ENCODE measurements at places on chromosomes 16 and 17. TPM values are rescaled to one million over a fixed set of nuclear protein-coding genes. Genes with fewer than 3 reads are reported as not detected.

GRCh38 chr17:45852535-45853297 is 8.0 kb downstream of the SPPL2C start:
- peak; percentile 13 for DNase-seq
- H3K27ac ChIP-seq, result no peak overlapping the region
- H3K27me3 ChIP-seq, result no peaks in the 10 kb centered on the region
- H3K4me3 ChIP-seq, result no peak overlapping the region

GRCh38 chr16:30942426-30942806 is 6.5 kb upstream of the ORAI3 start:
- H3K36me3 ChIP-seq, result no peaks in the 10 kb centered on the region
- no peak for DNase-seq
- H3K27ac ChIP-seq, result peak overlapping the region; percentile 44
- H3K4me3 ChIP-seq, result no peak overlapping the region

- peaks cover 12% of the 10 kb centered on the region for H3K4me1 ChIP-seq
- H3K36me3 ChIP-seq, result no peaks in the 10 kb centered on the region
- H3K27ac ChIP-seq, result no peak overlapping the region
- no peak overlapping the region for H3K4me3 ChIP-seq
- DNase-seq, result no peak
Observed at GRCh38 chr17:66268247-66268927, 34.0 kb upstream of the PRKCA start.

DNA sequence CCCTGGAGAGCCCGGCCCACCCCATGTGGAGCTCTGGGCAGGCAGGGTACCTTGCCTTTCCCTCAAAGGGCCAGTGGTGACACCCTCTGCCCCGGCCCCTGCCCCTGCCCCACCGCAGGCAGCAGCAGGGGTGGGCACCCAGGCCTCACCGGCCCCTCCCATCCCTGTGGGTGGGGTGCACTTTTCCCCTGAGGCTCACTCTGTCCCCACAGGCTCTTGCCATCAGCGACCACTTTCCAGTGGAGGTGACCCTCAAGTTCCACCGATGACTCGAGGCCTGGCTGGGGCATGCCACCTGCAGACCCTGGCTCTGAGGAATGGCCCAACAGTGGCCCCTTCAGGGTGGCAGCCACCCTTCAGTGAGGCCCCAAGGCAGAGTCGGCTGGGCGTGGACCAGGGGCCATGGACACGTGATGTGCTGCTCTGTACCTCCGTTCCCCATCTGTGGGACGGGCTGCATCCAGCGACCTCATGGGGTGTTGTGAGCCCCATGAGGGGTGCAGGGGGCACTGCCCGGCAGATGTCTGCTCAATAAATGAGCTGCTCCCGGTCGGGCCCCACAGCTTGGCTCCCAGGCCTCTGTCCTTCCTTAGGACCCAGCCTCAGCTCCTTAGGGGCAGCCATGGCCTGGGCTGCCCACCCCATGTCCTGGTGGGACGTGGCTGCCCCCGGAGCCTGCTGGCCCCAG is 2.0 kb downstream of the DNASE1L2 start:
- peak overlapping the region; percentile 51 for H3K27ac ChIP-seq
- H3K4me1 ChIP-seq, result peaks cover 8% of the 10 kb centered on the region
- peaks cover under 1% of the 10 kb centered on the region for H3K36me3 ChIP-seq
- no peak overlapping the region for H3K4me3 ChIP-seq

DNA sequence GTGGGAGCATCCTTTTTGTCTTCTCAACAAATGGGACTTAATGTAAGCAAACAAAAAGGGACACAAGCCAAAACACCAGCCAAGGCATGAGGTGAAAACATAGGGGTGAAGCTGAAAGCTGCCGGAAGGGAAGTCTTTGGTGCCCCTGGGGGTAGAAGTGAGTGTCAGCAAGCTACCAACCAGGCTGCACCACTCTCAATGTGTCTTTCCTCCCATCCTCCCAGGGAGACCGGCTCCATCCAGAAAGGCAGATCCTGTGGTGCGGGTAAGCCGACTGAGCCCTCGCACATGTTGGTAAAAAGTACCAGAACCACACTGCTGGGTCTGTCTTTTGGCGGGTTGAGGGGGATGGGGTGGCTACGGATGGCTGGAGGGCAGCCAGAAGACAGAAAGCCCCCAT is 52.0 kb upstream of the SREBF1 start:
- H3K4me1 ChIP-seq, result no peaks in the 10 kb centered on the region
- no peak overlapping the region for H3K4me3 ChIP-seq
- no peaks in the 10 kb centered on the region for H3K36me3 ChIP-seq

Gene SOX15
- 0.33 TPM for total RNA-seq

GRCh38 chr17:50141745-50142110 is 8.7 kb downstream of the PPP1R9B start:
- H3K4me1 ChIP-seq, result peaks cover 16% of the 10 kb centered on the region
- DNase-seq, result no peak
- H3K4me3 ChIP-seq, result no peak overlapping the region
